ENCODE measurements at places on chromosomes 16 and 17.

- DNase-seq: no peak
Observed at GRCh38 chr16:76784530-76784929, 406.5 kb upstream of the MON1B start.

DNA sequence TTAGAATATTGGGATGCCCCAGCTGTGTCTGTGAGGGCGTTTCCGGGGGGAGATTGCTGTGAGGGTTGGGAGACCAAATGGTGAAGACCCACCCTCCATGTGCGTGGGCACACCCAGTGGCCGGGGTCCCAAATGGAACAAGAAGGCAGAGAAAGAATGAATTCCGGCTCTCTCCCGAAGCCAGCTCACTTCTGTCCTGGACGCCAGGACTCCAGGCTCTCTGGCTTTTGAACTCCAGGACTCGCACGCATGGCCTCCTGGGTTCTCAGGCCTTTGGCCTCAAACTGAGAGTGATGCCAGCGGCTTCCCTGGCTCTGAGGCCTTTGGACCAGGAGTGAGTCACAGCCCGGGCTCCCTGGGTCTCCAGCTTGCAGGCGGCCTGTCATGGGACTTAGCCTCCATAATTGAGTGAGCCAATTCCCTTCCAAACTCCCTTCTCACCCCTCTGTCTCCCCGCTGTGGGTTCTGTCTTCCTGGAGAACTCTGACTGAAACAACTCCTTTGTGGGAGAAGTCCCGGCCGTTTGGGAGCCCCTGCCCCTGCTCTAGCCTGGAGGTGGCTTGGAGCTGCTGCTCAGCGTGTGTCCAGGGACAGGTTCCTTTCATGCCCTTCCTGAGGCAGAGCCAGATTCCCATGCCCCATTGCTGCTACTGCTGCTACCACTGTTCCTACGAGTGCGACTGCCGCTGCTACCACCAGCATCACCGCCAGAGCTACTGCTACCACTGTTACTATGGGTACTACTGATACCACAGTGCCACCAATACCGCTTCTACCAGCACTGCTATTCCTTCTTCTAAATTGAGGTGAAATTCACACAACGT, 49.8 kb upstream of the CBX4 start:
- DNase-seq: no peak

- no peak for DNase-seq
Observed at GRCh38 chr16:81629896-81630634, 149.0 kb upstream of the PLCG2 start.

DNA sequence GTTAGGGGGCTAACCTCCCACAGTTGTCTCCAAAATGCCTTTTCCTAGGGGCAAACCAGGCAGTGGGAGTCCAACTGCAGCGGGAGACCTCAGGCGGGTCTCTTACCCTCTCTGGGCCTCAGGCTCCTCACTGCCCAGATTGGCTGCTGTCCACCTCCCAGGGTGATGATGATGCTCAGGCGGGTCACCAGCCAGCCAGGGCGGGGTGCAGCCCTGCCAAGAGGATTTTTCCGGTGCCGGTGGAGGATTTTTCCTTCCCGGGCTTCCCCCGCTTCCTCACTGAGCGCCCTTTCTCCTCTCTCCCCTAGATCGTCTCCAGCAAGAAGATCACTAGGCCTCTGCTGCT, 22.8 kb downstream of the CPNE2 start:
- no peak for DNase-seq

DNA sequence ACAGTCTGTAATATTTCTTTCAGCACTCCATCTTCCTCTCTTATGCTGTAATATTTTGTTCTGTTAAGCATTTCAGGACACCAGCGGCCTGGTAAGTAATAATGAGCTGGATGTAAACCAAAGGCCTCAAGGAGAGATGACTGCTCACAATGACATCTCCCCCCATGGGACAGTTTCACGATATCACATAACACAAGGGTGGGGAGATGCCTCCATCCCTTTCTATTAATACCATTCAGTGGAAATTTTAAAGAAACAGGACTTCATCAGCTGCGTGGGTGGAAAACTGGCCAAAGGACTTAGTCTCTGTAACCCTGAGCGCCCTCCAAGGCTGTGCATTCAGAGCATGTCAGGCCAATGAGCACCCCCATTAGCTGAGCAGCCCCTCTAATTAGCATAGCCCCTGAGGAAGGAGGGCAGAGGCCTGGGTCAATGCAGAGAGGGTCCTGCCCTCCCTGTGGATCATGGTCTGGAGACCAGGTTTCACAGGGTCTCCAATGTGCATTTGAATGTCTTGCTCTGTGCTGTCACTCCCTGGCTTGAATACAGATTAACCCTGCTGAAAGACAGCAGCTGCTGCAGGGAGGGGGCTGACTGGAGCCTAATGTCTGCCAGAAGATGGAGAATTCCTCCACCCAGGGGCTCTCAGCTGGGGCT, 156.4 kb downstream of the HS3ST2 start:
- DNase-seq: peak; percentile 49

DNA sequence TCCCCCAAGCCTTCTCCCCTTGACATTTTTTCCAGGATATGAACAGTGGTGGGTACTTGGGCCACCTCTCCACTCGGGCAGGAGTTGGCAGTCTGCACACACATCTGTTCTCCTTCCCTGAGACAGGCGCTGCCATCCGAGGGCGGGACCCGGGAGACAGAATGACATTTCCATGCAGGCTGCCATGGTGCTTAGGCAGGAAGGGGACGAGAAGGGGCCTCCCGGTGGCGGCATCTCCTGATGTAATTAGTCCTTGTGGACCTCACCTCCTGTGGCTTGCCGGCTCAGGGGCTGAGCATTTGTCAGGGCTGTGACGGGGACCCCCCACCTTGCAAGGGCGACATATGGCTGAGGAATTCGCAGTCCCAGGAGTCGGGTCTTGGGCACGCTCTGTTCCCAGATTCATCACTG, 197.2 kb downstream of the FOXL1 start:
- DNase-seq: no peak

DNA sequence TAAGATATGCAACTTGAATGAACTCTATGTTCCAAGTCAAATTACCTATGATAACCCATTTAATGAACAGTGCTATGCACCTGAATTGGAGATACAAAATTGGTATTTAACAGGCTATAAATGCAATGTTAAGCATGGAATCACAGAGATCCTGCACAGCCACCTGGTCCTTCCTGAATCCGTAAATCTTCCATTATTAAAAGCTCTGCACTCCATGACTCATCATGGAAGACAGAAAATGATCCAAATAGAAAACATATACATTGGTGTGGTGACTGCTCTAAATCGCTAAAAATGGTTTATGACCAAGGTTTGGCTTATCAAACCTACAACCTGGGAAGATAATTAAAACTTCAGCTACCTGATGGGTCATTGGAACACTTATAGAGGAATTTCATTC, 45.3 kb downstream of the GLG1 start:
- DNase-seq: no peak

DNA sequence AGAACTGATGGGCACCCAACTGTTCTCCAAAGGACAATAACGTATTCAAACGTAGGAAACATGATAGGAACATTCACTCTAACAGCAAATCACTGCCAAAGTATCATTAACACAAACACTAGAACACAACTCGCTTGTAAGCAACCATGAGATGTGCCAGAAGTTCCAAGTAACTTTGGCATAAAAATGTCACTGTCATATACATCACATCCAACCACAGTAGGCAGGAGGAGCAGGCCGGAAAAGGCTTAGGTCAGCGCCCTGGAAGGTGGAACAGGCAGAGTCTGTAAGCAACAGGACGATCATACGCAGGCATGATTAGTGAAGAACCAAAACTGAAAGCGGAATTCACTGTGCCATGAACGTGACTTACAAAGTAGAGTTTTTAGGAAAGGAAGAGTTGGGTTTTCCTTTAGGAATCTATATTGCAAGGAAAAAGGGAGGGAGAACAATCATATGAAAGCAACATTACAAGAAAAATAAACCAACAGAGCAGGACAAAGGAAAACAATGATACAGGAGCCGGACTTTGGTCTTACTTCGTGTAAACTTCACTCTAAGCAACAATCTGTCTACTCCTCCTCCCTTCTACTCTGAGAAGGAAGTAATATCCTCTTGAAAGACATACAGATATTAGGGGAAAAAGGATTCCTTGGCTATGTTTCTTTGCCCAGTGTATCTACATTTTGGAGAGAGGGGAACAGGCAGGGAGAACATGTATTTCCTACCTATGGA, 52.3 kb downstream of the YWHAE start:
- DNase-seq: no peak

- no peak for DNase-seq
Observed at GRCh38 chr16:73949574-73950320, 346.9 kb upstream of the PSMD7 start.

GRCh38 chr16:82313754-82314153, 143.7 kb upstream of the MPHOSPH6 start:
- no peak for DNase-seq

GRCh38 chr16:30665155-30665829, 7.1 kb downstream of the FBRS start:
- DNase-seq: no peak

- DNase-seq: no peak
Observed at GRCh38 chr16:72689851-72690250, 358.1 kb downstream of the ZFHX3 start.

DNA sequence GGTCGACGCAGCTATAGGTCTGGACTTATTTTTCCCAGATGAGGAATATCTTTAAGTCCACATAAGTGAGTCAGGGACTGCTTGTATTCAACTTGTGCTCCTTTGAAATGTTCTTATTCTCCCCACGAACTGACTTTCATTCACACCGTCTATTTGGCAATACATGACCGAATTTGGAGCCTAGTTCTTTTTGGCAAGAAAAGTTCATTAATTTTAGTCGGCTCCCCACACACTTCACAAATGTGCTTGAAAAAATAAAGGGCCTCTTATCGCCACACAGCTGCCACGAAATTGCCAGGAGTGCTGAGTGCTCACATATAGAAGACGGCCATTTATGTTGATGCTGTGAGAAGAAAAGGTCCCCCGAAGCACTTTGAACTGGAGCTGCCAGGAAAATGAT, 152.6 kb downstream of the PRKCA start:
- DNase-seq: no peak
